ENCODE measurements at places on chromosomes 2 and 18.

DNA sequence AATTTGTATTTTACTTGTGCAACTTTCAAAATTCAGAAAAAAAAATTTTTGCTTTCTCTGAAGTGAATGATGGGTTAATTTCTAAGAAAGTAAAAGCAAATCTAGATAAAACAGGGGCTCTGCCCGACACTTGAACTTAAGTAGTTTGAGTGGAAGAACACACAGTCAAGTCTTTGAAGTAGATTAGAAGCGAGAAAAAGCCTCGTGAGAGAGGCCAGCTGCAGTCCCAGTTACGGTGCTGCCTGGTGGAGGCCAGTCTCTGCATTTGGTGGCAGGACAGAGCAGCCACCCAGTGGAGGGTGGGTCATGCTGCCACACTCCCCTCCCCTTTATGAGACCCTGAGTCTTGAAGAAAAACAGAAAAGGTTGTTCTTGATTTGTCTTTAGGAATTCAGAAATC lies 81.8 kb downstream of the INPP5D start:
- no peak for DNase-seq

DNA sequence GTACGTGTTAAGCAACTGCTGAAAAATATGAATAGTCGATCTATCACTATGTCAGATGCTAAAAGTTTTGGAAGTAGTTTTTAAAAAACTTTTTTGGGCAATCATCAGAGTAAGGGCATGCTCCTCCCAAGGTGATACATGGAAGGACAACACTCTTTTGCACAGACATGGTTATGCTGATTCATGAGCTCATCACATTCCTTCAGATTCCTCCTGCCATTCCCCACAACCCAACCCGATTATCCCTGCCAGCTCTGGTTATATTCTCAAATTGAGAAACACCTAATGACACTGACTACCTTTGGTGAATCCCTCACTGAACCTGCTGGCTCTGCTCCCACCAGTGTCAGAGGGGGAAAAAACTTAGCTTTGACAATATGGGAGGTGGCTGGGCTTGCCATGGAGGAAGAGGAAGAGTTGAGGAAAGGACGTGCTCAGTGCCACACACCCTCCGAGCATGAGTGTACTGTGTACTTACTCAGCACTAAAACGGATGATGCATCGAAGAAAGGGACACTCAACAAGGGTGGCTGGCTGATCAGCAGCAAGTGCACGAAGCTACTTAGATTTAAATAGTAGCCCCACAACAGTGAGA lies 83.9 kb upstream of the RNU4ATAC start:
- DNase-seq = no peak

GRCh38 chr2:26461601-26462023 lies 16.3 kb downstream of the OTOF start:
- no peak for DNase-seq

DNA sequence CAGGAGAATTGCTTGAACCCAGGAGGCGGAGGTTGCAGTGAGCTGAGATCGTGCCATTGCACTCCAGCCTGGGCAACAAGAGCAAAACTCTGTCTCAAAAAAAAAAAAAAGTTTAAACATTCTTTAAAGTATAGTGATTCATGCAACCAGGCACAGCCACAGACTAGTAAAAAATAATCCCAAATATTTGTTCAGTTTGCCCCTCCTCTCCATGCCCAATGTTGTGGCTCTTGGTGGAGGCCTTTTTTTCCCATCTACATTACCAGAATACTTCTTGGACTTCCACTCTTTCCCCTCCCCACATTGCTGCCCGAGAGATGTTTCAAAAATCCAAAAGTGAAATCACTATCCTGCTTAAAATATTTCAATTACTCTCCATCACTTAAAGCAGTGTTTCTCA lies 5.1 kb upstream of the MALT1 start:
- DNase-seq = no peak

- DNase-seq = no peak
These were observed 127.6 kb downstream of the PHLPP1 start for GRCh38 chr18:62842898-62843297.

GRCh38 chr2:136858656-136859055 lies 93.3 kb downstream of the THSD7B start:
- DNase-seq = no peak

GRCh38 chr2:117917223-117917917 lies 96.5 kb downstream of the CCDC93 start:
- no peak for DNase-seq

DNA sequence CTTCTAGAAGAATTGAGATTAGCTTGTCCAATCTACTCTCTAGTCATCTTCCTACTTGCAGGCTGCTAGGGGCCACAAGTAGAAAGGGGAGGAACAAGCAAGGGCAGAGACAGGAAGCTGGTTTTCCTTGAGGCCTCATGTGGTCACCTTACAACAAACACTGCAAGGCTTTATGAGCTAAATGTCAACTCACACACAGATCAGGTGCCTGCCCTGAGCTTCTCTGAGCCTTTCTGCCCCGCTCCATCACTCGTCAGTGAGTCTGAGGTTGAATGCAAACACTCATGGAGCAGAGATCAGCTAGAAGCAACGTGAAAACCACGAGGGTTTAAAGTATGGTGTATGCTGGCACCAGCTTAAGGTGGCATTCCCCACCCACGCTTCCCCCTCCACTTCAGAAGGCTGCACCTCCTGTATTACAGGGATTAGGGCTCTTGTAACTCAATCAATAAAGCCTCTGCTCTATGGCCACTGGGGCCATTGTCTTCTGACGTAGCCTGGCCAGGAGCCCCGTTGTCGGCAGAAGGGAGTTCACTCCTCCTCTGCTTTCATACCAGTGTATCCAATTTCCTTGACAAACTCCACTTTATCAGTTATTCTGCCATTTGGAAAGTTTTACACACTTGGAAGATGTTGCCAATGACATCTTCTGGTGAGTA lies 5.4 kb upstream of the CRYGC start:
- DNase-seq = no peak

DNA sequence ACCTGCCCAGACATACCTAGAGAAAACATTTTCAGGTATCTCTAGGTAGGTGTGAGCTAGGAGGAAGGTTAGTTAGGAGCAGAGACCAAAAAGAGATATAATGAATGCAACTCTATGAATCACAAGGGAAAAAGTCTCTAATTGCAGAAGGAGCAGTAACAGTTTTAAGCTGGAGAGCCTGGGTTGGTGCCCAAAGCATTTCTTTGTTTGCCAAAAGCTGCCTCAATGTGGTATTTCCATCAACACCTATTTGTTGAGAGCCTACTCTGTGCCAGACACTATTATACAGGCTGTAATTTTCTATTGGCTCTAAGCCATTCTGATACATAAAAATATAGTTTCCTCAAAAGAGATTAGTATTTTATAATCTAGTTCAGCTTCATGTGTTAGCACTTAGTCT lies 141.6 kb downstream of the UBE2E3 start:
- no peak for DNase-seq

GRCh38 chr2:21044694-21045371 lies 960 bp upstream of the APOB start:
- no peak for DNase-seq

DNA sequence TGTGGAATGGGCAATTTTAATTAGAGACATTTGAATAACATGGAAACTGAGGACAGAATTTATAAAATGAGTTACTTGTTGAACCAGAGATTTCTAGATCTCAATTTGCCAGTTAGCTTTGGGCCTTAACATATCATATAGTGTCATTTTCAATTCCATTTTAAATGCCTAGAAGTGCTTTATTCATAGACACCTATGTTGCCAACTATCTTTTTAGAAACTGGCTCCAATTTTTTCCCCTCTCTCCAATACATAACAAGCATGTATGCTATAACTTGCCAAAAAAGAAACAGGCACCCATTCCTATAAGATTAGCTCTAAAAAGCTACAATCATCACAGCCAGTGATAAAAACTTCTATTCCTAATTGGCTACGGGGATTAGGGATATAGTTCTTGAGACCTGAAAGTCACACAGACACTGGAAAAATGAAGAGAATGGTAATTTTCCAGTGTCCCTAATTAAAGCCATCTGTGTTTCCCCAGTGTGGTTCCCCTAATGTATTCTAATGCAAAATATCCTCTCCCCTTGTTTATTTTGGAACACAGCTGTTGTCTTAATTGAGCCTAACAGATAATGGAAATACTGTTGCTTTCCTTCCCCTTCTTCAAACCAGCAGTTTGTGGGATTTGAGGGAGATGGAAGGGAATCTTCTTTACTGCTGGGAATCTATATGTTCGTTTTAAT lies 205.5 kb upstream of the FSHR start:
- no peak for DNase-seq

- no peak for DNase-seq
These were observed 9.2 kb upstream of the CYP26B1 start for GRCh38 chr2:72156872-72157271.

DNA sequence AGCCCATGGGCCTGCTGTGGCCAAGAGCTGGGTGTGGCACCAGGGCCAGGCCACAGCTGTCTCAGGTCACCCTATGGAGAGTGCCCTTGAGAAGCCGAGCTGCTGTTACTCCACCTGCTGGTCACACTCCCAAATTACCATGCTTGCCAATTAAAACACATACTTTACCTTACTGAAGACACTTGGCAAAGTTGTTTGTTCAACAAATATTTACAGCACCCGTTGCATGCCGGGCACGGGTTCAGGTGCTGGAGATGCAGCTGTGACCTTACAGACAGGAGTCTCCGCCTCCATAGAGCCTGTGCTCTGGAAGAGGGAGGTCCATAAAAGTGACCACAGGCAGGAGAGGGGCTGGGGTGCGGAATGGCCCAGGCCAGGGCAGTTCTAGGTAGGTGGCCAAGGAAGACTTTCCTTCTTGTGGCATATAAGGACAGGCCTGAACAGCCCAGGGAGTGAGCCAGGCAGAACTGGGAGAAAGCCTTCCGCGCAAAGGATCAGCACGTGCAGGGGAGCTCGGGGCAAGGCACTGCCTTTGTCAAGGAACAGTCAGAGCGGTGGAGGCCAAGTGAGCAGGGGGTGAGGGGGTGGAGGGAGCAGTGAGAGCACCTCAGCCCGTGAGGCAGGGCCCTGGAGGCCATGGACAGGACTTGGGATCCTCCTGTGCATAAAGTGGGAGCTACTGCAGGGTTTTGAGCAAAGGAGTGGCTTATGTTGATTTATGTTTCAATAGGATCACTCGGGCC lies 23.6 kb upstream of the RBM44 start:
- peak; percentile 46 for DNase-seq

- DNase-seq = no peak
These were observed 93.4 kb upstream of the MEX3C start for GRCh38 chr18:51290860-51291259.

DNA sequence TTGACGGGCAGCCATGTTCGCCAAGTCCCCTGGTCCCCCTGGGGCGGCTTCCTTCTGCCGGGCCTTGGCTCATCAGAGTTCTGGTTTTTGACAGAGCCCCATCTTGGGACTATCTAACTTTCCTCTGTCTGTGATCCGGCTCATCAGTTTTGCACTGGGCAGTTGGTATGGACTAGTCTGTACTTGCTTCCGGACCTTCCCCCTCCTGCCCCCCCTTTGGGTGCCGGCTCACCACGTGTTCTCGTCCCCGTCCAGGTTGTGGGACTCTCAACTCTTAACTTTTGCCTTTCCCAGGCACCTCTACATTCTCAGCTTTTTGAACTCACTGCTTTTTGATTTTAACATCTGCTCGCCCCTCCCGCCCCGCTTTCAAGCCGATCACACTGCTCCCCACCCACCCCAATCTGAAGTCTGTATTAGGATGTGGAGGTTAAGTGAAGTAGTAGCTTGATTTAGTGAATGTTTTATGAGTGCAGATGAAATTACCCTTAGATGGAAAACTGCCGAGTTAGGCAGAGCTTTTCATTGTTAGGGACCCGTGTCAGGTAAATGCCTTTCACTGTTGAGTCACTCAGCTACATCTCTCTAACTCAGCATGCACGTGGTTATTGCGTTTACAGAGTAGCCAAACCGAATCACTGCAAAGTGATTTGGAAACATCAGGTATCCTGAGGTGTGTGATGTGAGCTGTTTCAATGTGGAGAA lies 874 bp downstream of the WDR43 start:
- no peak for DNase-seq

DNA sequence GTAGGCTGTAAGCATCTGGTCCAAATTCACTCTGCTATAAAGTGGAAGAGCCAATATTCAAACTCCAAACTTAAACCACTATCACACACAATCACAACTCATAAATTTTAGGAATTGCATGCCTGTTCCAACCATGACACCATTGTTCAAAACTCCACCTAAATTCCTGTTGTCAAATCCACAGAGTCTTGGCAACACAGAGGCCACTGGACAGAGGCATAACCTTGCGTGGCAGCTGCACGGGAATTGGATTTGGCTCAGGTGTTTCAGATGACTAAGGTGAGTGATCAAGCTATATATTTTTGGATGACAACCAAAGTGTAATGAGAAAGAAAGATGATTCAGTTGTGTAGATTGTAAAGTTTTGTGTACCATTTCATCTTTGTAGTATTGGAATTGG lies 422.7 kb upstream of the TNP1 start:
- DNase-seq = no peak

DNA sequence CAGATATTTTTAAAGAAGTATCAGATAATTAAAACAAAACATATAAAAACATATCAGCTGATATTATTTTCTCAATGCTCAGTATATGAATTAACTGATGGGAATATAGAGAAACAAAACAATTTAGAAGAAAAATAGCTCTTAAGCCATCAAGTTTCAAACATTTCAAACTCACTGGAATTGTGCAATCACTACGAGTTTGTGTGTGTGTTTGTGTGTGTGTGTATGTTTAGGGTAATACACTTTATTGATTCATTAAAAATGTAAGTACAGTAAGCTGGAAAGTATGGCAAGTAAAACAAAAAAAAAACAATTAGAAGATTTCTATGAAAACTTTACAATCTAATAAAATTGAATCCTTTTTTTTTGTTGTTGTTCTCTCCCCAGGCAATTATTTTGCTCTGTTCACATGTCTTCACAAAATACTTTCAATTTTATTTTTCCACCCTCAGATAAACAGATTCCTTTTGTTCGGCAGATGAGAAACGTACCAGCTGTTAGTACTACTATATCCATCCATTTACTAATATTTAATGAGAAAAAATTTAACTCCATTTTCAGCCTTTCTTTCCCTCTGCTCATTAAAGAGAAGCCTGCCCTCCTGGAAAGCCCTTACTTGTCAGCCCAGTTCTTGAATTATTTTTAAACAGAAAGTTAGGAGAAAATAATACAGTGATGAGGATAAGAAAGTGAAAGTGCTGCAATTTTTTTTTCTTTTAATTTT lies 87.6 kb downstream of the SLC8A1 start:
- no peak for DNase-seq

- DNase-seq = no peak
These were observed 851.6 kb downstream of the DCC start for GRCh38 chr18:53191634-53192033.

DNA sequence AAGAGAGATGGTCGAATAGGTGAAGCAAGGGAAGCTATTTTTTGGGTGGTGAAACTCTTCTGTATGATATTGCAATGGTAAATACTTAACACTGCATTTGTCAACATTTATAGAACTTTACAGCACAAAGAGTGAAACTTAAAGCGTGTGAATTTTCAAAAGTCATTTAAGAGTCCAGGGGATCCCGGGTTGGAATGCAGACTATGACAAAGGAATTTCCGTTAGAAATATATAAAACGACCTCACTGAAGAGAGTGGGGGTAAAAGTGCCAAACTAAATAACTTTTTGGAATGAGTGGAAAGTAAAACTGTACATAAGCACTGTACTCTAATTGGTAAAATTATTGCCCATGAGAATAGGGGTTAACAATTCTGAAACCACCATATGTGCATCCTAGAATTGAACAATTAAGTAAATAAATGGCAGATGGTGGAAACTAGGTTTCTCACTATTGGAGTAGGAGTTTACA lies 191.0 kb upstream of the FN1 start:
- no peak for DNase-seq

GRCh38 chr2:60329225-60329624 lies 224.2 kb downstream of the BCL11A start:
- DNase-seq = no peak

GRCh38 chr2:43268066-43268953 lies 41.9 kb upstream of the ZFP36L2 start:
- no peak for DNase-seq

- no peak for DNase-seq
These were observed 181.4 kb downstream of the DYM start for GRCh38 chr18:49279041-49279440.

All from NT2/D1 (cell line).